GM06990 (cell line): ENCODE measurements at places on chromosomes 12 and 14.

GRCh38 chr12:116368196-116369194, 91.0 kb upstream of the MED13L start:
- DNase-seq, result no peak

DNA sequence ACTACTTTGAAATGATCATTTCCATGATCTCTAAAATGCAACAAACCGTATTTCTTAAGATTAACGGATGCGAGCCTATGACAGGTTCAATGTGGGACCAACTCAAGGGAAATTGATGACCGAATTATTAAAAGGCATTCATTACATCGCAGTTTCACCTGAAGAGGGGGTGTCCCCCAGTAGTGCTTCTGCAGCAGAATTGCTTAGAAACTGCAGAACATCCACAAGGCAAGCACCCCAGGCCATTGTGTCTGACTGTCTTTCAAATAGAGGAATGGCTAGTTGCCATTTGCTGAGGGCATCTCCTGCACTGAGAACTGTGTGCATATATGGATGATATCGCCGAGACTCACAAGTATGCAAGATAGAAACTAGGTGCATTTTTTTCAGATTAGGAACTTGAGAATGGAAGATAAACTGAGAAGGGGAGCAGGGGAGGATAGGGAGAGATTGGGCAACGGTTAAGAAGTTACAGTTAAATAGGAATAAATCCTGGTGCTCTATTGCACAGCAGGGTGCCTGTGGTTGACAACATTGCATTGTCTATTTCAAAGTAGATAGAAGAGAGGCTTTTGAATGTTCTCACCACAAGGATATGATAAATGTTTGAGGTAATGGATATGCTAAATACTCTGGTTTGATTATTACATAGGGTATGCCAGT, 234.3 kb upstream of the PLEKHG7 start:
- DNase-seq, result no peak

DNA sequence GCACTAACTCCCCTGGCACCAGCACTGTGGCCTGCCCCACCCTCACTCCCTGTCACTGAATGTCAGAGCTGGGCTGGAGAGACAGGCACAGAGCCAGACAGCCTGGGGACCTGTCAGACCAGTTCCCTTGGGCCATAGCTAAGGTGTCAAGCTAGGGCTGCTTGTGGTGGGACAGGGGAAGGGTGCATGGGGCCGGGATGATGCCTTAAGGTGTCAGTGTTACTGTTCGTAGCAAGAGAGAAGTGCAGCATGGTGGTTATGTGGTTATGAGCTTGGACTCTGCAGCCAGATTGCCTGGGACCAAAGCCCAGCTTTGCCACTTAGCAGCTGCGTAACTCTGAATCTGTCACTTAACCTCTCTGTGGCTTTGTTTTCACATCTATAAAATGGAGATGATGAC, 3.8 kb downstream of the RAPGEF3 start:
- DNase-seq, result no peak

- no peak for DNase-seq
Measured at GRCh38 chr12:46457958-46458357, 85.4 kb upstream of the SLC38A2 start.

DNA sequence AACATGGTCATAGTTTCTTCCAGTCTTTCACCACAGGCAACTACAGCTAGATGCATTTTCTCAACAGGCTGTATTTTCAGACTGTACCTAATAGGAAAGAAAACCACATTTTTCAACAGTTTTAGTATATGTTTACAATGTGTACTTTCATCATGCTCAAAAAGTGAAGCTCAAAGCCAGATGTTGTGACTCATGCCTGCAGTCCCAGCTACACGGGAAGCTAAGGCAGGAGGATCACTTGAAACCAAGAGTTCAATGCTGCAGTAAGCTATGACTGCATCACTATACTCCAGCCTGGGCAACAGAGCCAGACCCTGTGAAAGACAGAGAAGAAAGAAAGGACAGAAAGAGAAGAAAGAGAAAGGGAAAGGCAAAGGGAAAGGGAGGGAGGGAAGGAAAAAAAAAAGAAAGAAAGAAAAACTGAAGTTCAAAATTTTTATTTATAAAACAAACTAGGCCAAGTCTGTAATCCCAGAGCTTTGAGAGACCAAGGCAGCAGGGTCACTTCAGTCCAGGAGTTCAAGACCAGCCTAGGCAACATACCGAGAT, 25.5 kb downstream of the GXYLT1 start:
- DNase-seq, result no peak

DNA sequence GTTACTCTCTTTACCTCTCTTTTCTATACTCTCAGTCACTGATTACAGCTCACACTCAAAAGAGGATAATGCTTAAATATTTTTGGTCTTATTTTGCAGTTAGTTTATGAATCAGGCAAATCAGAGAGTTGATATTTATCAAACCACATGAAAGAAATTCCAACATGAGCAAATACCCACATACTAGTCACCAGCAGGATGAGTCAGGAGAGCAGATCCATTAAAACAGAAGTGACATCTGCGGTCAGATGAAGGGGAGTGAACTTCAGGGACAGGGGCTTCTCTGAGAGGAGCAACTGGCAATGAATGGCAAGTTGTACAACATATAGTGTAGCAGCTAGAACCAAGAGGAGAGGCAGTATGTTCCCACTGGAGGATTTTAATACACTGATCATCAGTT, 258.7 kb downstream of the SYT10 start:
- no peak for DNase-seq

- no peak for DNase-seq
Measured at GRCh38 chr12:74818412-74818811, 280.8 kb downstream of the ATXN7L3B start.

GRCh38 chr12:78530100-78530765, 334.3 kb upstream of the SYT1 start:
- DNase-seq, result no peak

DNA sequence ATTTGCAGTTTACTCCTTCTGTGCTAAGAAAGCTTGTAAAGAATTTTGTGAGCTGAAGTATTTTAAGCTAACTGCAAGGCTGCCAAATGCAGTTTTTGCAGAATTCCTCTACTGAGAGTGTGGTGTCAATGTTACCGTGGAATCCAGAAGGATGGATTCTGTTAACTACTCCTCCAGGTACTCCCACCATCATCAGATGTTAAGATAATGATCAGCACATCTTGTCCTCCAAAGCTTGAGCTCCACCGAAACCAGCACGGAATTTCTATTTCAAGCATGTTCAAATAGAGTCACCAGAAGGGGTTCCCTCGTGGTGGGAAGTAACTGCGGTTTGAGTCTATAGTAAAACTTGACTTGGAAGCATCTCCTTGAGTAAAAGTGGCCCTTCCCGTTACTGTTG, 64.3 kb upstream of the CDKN3 start:
- DNase-seq, result no peak

DNA sequence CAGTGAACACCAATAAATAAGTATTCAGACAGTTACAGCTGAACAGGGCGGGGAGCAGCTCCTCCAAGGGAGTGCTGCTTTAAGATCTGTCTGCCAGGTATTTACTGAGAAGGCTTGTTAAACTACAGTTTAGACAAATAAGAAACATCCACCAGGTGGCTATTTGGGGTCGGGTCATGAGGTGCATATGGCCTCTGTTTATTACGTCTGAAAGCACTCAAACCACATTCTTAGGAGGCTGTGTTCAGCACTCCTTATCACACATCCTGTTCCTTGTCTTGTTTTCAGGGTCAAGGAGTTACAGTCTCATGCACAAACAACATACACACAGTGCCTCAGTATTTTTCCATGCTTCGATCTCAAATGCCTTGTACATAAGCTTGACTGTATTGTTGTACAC, 78.8 kb downstream of the KCNMB4 start:
- no peak for DNase-seq

- no peak for DNase-seq
Measured at GRCh38 chr12:49974231-49974675, 1.5 kb downstream of the AQP6 start.

- DNase-seq, result no peak
Measured at GRCh38 chr12:119589634-119590033, 3.9 kb upstream of the TMEM233 start.

GRCh38 chr14:78092040-78092439, 78.1 kb upstream of the NRXN3 start:
- DNase-seq, result no peak

GRCh38 chr14:69323999-69324282, 64.0 kb downstream of the GALNT16 start:
- no peak for DNase-seq

GRCh38 chr14:104871656-104872468, 6.8 kb downstream of the CEP170B start:
- DNase-seq, result peak; percentile 9

GRCh38 chr12:95874452-95874851, 15.7 kb downstream of the SNRPF start:
- DNase-seq, result no peak

- no peak for DNase-seq
Measured at GRCh38 chr14:94113490-94113889, 3.0 kb downstream of the IFI27 start.

DNA sequence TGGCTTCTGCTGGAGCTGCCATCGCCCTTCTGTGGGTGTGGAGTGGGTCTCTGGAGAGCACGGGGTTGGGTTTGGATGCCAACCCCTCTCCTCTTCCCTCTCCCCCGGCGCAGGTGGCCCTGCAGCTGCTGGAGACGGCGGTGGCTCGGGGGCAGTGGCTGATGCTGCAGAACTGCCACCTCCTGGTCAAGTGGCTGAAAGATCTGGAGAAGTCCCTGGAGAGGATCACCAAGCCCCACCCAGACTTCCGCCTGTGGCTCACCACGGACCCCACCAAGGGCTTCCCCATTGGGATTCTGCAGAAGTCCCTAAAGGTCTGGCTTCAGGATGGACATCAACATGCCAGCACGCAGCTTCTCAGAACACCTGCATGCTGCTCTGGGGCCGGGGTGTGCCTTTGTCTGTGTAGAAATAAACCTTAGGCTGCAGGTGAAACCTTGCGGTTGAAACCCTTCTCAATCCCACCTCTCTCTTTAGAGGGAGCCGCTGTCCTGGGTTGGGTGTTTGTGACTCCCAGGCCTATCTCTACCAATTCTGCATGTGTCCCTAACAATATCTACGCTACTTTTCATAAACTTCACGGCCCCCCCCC, 44.3 kb downstream of the CCDC92 start:
- no peak for DNase-seq

GRCh38 chr12:1827826-1828805, 7.8 kb downstream of the LRTM2 start:
- DNase-seq, result no peak

GRCh38 chr12:45668641-45669040, 60.9 kb upstream of the ARID2 start:
- DNase-seq, result no peak

- DNase-seq, result no peak
Measured at GRCh38 chr12:108447168-108447832, 67.8 kb upstream of the FICD start.

GRCh38 chr12:82650627-82651337, 35.9 kb upstream of the TMTC2 start:
- peak; percentile 20 for DNase-seq

DNA sequence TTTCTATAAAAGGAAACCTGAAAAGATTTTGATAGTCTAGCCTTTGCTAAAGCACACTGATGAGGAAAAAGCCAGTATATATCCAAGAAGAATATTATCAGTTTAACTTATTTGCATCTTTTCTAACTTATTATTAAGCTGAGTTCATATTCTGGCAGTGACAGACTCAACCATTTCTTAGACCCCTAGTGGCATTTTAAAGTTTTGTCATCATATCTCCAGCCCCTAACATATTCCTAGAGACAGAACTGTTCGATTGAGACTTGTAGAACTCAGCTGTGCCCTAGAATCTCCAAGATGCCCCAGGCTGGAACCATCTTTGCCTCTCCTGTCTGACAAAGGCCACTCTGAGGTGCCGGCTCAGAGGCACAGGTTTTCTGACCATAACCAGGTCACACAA, 365.6 kb downstream of the NELL2 start:
- no peak for DNase-seq

GRCh38 chr12:78181544-78182162, 351.0 kb downstream of the NAV3 start:
- no peak for DNase-seq

DNA sequence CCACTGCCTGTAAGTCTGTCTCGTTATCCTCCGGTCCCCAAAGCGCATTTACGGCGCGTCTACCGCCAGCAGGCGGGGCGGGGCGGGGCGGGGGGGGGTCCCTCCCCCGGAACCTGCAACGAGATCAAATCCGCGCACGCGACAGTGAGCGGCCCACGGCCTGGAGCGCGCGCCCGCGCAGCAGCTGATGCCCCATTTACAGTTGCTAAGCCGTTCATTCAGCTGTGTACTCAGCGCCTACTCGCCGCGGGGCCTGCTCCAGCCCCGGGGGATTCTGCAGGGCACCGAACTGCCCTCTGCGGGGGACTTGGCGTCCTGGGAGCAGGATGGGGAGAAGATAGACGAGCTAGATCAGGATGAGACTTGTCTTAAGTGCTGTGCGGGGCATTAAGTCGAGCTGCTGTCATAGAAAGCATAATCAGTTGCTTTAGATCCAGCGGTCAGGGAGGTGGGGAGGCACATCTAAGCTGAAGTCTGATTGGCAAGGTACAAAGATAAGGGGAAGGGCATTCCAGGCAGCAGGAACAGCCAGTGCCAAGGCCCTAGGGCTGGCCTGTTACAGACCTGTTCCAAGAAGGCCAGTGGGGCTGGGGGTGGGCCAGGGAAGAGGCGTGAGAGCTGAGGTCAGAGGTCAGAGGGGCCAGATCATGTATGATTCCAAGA, 1.4 kb upstream of the CCDC85C start:
- DNase-seq, result peak; percentile 76

GRCh38 chr14:75232597-75232996, 46.0 kb upstream of the FOS start:
- DNase-seq, result no peak

- DNase-seq, result no peak
Measured at GRCh38 chr14:52458721-52459085, 93.6 kb downstream of the TXNDC16 start.

DNA sequence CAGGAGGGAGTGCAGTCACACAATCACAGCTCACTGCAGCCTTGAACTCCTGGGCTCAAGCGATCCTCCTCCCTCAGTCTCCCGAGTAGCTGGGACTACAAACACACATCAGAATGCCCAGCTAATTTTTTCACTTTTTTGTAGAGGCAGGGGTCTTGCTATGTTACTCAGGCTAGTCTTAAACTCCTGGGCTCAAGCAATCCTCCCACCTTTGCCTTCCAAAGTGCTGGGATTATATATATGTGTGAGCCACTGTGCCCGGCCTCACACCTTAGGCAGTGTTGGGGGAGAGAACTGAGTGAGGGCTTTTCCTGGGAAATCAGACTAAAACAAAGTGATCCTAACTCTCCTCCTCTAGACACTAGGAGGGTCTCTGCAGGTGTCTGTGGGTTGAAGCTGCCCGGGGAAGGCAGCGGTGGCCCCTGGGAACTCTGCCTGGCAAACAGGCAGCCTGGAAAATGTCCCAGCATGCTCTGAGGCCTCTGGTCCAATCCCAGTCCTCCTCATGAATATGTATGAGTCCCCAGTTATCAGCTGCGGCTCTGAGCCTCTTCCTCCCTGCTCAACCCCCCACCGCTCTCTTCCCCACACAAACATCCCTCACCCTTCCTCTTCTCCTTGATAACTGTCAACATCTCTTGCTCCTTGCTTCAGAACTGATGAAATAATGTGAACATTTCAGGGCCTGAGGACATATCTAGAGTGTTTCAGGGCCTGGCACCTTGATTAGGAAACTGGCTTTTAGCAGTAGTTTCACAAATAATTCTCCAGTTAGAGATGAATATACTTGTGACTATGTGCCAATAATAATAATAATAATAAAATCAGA, 7.9 kb upstream of the NAA25 start:
- DNase-seq, result peak; percentile 15
